ENCODE measurements at places on chromosomes 1 and 21.

DNA sequence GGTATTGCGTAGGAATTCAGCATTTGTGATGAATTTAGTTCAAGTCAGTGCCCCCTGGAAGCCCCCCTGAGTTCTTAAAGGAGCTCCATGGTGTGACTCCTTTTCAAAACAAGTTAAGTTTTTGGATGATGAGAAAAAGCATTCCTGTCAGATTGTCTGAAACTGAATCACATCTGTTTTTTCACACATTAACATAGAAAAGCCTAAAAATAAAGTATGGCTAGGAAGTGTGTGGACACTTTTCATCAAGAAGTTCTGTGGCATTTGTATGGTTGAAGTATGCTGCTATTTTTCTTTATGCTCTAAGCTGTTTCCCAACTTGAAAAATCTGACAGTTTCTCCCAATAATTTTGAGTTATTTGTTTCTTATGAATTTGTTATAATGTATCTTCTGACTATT, 33.7 kb downstream of the PRDM2 start:
- no peak for DNase-seq

- no peak for DNase-seq
Measured at GRCh38 chr1:175678471-175678870, 64.9 kb downstream of the TNR start.

DNA sequence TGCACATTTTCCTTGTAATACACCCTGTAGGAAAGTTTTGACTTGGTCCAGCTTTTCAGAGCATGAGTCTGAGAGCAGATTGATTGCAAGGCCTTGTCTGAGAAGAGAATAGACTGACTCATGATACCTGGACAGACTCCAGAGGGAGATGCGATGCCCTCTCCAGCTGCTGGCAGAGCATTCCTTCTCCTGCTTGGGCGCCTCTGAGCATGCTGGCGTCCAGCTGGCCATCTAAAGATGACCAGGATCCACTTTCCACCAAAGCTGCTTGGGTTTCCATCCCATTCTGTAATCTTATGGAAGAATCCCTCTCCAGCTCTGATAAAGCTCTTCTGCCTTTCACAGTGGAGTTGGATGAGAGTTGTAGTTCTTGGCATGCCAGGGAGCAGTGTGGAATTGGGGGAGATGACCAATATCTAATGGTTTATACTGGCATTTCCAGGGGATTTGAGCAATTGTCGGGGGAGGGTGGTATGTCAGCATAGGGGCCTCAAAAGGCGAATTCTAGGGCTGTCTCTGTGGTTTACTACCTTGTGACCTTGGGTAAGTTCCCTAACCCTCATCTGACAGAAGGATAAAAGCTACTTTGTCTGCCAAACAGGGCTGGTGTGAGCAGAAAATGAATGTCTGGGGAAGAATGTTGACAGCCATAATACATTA, 19.5 kb downstream of the SZRD1 start:
- no peak for DNase-seq

- no peak for DNase-seq
Measured at GRCh38 chr1:77825131-77825709, 45.8 kb downstream of the MIGA1 start.

DNA sequence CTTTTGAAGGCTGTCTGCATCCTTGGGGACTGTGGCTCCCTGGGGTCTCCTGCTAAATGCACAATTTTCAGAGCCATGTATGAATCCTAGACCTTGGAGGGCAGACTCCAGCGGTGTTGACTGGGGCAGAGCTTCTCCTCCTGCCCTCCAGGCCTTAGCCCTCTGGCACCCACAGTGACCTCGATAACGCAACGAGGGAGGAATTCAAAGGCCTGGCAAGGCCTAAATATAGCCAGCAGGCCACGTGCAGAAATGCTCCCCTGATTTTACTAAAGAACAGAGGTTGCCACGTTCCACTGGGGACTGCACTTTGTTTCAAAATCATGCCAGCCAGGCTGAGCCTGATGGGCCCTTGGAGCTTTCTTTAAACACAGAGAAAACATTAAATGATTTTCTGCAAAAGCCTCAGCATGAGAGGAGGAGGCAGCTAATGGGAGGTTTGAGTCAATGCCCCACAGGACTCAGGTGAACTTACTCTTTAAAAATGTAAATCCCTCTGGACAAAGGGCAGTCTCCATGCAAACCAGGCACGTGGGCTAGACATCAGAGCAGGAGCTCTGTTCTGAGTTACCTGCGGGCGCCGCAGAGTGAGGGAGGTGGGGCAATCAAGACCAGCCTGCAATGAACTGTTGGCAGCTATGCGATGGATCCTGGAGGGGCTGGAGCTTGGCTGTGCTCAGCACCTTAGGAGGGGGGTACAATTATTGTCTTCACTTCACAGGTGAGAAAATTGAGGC, 28.0 kb downstream of the GRIK3 start:
- DNase-seq = no peak

DNA sequence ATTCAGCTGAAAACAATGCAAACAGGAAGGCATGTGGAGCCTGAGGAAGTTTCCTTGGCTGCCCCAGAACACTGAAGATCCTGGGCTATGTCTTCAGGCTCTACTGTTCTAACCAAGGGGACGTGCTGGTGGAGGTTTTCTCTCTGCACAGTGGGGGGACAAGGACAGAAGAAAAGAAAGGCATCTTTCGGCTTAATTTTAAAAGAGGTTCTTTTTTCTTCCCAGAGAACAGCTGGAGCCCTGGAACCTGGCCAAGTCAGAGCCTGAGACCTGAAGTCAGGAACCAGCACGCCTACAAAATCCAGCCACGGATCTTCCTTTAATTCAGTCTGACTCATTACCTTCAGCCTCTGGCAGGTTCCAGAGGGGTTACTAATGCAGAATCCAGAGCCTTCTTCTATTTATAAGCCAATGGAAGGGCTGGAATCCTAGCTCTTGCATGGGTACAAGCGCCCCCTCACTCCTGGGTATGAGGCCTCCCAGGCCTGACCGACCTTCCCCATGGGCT, 19.8 kb downstream of the CTNNBIP1 start:
- no peak for DNase-seq

- no peak for DNase-seq
Measured at GRCh38 chr1:179937668-179938254, 16.8 kb upstream of the CEP350 start.

DNA sequence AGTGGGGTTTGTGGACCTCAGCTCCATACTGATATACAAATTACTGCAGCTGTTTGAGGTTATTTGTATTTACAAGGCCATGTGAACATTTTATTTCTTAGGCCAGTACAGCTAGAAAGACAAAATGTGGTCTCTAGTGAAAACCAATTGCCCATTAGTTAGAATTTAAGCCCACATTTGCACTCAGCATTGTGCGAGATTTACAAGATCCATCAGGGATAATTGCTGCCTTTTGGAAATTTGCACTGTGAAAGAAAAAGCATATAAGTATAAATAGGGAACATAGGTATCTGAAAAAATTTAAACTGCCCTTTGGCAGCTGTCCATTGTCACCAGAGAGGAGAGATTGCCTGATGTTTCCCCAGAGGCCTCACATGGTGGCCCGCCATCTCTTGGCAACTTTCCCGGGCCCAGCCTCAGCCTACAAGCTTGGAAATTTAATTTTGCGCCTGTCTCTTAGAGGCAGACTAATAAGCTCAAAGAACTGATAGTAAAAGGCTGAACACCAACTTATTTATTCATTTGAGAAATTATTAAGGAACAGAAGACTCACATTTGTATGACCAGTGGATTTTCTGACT, 120.7 kb downstream of the MAP3K21 start:
- no peak for DNase-seq

DNA sequence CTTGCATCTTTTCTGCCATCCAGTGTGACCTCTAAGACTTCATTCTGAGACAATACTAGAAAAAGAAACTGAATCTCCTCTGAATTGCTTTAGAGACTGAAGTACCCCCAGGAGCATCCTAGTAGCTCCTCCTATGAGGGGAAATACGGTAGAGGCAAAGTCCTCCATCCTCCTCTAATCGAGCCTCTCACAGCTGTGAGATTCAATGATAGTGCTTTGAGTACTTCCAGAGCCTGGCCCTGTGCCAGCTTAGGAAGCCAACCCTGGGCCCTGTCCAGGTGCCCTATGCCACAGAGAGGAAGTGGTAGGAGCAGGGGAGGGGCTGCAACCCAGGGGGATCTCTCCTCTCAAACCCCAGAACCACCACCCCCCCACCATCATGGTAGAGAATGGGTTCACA, 10.7 kb downstream of the RORC start:
- no peak for DNase-seq

DNA sequence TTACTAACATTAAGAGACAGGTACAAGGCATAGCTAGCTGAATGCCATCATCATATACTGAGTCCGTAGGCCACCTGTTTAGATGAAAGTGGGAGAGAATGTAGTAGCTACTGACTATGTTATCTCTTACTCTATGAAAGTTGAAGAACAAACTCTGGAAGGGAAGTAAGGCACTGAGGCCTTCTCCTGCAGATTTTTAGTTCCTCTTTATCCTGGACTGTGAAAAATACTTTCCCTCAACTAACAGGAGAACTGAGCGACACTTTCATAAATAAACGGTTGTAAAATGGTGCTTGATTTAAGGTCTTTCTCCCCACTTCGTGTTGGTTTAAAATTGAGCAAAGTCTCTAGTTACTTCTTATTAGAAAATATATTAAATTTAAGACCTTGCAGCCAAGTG, 101.9 kb downstream of the FNBP1L start:
- no peak for DNase-seq

DNA sequence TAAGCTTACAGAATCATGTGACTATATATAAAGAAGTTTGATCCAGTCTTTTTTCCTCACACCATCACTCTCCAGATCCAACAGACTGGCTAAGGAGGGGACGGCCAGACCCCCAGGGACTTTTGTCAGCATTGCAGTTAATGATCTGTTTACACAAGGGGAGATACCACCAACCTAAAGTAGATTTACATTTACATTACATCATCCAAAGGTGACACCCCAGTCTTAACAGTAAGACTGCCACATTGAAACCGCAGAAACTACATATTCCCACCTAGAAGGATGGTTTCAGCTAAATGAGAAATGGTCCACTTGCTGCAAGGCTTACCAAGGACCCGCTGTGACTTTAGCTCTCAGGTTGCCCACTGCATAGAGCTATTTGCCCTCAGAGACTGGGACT, 3.4 kb downstream of the RCAN1 start:
- no peak for DNase-seq

GRCh38 chr1:184112176-184112948, 60.8 kb downstream of the TSEN15 start:
- no peak for DNase-seq

GRCh38 chr1:189409774-189410173, 1067.9 kb downstream of the BRINP3 start:
- DNase-seq = no peak

DNA sequence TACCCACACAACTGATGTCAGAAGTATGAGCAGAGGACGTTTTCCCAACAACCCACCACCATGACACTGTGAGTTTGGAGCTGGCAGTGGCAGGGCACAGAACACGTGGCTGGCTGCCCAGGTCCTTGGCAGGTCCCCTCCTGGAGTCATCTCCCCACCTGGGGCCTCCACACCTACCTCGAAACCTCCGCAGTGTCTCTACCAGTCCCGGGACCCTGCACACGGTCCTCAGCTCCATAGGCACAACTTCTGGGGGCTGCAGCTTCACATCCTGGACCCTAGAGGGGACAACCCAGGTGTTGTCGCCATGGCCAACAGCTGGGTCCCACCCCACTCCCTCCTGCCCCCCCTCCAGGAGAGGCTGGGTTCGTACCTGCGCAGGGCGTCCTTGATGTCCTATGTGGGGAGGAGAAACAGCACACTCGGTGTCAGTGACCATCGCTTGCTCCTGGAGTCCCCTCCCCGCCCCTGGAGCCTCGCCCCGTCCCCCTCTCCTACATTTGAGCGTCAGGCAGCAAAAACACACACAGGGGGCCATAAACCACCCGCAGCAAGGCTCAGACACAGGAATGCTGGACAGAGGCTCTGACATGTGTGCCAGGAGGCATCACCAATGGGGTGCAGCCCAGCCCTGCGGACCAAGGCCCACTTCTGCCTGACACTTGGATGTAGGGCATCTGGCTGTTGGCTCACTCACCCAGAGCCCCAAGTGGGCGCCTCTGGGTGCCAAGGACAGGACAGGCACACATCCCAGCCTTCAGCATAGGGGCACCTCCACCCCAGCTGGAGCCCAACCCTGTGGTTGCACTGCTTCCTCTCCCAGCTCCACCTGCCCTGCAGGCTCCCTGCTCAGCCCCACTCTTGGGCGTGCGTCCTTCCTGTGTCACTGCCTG, 9.6 kb downstream of the TRIM11 start:
- DNase-seq = no peak

DNA sequence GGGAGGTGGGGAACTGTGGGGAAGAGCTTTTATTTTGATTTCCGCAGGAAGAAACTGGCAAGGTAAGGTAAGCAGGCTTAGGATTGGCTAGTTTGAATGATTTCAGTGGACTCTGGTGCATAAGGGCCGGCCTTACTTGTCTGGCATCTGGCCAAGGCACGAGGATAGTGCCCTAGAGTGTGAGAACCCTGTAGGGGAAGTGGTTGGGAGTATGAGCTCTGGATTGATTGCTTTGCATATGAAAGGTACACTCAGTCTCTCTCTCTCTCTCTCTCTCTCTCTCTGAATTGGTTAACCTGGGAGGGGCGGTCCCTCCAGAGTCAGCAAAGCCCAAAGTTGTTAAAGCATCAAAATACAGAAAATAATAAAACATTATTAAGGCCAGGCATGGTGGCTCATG, 463.0 kb downstream of the SIPA1L2 start:
- DNase-seq = no peak

DNA sequence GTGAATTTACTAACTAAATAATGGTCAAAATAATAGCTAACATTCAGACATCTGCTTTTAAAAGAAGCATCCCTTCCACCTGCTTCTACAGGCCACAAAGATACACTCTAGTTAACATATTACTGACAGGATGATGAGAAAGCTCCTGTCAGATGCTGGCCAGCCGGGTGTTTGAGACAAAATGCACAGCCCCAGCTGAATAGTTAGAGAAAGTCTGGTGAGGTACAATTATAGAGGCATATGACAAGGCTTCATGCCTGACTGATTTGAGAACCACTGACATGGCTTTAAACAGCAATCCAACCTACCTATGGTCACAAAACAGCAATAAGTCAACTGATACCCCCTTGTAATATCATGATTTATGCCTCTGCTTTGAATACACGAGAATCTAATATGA, 137.0 kb downstream of the DENND1B start:
- no peak for DNase-seq

DNA sequence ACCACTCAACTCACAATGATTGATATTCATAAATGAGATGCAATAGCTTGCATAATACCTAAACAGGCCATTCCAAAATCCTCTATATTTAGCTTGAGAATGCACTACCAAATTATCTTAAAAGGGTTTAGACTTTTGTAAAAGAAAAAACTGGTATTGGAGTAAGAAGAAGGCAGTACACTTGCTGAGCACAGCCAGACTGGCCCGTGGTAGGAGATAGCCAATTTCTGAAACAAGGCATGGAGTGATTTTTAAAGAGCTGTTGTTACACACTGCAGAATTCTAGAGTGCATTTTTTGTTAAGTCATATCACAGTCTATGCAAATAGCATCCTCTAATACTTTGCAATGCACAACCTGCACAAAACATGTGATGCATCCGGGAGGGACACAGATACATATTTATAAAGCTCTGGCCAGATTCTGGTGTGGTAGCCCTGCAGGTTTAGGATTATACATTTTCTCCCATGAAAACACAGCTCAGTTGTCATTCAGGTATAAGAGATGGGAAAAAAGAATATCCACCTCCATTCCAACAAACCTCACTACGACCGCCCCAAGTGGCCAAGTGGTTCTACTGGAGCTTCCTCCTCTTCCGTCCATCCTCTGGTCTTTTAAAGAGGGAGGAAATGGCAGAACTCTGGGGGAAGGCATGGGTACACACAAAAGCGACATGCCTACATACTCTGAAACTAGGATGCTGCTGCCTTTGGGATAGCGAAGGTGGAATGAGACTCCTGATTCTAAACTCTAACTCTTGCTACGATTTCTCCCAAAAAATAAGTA, 40.8 kb downstream of the BCAR3 start:
- no peak for DNase-seq

- no peak for DNase-seq
Measured at GRCh38 chr1:75327395-75327794, 193.2 kb downstream of the LHX8 start.
